ENCODE measurements at places on chromosomes 16 and 17.

DNA sequence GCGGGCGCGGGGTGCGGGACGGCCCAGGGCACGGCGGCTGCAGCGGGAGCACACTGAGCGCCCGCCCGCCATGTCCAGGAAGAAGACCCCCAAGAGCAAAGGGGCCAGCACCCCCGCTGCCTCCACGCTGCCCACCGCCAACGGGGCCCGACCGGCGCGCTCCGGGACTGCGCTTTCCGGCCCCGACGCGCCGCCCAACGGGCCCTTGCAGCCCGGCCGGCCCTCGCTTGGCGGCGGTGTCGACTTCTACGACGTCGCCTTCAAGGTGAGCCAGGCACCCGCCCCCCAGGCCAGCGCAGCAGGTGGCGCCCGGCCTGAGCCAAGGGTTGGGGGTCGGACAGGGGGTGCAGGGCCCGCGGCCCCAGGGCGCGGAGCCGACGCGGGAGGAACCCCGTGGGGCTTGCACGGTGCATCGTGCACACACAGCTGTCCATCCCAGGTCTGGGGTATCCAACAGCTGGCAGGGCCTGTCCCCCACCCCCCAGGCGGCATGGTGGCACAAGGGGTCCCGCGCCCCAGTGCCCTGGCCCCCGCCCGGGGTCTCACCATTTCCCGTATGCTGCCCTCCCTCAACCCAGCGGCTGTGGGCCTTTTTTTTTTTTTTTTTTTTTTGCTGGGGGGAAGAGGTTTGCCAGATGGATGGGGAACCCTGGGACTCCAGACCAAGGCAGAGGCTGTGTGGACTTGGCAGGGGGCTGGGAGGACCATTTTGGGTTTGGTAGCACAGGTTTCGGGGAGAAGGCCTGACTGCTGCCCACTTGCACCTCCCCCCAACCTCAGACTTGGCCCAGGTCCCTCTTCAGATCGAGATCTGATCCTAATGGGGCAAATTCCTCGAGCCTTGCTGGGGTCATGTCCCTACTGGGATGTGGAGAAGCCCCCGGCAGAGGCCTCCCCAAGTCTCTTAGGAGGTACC is 547 bp downstream of the RAB26 start:
- DNase-seq, result no peak

- DNase-seq, result no peak
Observed at GRCh38 chr16:54231919-54232318, 54.7 kb downstream of the IRX3 start.

GRCh38 chr16:29806641-29807425 is 504 bp downstream of the MAZ start:
- no peak for DNase-seq

DNA sequence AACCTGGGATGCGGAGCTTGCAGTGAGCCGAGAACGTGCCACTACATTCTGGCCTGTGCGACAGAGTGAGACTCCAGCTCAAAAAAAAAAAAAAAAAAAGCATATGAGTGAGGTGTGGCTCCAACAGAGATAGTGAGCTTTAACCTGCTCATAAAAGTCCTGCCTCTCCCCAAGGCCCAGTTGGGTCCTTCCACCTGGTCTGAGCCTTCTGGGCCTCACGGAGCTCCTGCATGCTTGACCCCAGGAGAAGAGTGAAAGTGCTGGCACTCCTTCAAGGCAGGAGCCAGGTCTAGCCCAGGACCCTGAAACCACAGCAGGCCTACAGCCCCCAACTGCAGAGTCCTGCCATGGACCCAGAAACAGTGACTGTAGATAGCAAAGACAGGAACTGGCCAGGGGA is 17.7 kb downstream of the HSD11B2 start:
- DNase-seq, result no peak

GRCh38 chr17:3843935-3844516 is 2.0 kb downstream of the NCBP3 start:
- DNase-seq, result no peak

- DNase-seq, result no peak
Observed at GRCh38 chr17:19378416-19379360, at the start of gene MAPK7. MAPK7 (plus strand) TSS chr17:19378498; CDS start chr17:19378901, 403 bp downstream.

DNA sequence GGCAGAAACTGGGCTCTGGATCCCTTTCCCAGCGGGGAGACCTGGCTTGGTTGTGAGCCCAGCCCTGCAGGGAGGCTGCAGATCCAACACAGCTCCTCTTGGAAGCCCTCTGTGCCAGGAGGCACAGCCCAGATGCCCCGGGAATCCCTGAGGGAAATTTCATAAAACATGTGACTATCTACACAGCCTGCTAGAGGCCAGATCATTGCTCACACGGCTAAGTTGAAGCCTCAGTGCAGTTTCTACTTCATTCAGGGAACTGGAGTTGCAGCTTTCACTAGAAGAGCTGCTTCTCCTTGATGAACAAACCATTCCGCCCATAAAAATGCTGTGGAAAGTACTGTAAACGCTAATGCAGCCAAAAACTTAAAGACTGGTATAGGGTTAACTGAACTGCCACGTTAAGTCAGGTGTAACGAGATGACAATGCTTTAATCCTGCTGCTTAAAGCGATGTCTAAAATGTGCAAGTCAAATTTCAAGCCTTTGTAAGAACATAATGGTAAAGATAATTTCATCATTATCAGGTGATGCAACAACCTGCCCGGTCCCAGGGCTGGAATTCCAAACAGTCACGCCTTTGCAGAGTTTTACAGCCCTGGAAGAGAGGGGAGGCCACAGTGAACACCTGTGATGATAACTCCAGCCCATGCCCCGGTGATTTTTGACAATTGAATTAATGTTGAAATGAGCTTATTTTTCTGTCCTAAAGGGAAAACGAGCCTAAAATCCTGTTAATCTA is 172.5 kb downstream of the ZFHX3 start:
- DNase-seq, result no peak

- no peak for DNase-seq
Observed at GRCh38 chr17:53630638-53631037, 192.1 kb upstream of the KIF2B start.

DNA sequence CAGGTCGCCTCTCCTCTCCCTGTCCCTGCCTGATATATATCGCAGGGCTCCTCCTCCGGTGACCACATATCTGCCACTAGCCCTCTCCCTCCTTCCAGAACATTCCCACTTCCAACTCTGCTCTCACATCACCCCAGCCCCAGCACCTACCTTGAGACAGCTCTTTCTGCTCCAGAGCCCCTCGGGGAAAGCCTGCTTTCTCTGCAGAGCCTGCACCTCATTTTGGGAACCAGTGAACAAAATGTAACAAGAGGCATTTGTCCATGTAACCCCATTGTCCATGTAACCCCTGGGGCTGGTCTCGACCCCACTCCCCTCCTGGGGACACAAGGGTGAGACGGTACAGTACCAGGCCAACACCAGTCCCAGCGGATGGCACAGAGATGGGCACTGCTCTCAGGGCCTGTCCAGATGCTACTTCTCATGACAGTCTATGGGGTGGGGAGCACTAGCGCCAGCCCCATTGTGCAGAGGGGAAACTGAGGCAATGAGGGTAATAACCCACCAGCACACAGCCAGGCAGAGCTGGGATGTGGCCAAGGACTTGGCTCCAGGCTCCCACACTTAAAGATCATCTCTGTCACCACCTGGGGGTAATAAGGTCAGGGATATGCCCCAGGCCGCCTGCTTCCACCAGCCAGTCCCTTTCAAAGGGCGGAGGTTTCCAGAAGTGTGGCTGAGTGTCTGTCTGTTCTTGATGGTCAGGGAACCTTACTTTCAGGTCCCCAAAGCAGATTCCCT is 42.9 kb downstream of the TBC1D16 start:
- no peak for DNase-seq

GRCh38 chr16:88532434-88533241 is 37.6 kb upstream of the ZC3H18 start:
- DNase-seq, result no peak

DNA sequence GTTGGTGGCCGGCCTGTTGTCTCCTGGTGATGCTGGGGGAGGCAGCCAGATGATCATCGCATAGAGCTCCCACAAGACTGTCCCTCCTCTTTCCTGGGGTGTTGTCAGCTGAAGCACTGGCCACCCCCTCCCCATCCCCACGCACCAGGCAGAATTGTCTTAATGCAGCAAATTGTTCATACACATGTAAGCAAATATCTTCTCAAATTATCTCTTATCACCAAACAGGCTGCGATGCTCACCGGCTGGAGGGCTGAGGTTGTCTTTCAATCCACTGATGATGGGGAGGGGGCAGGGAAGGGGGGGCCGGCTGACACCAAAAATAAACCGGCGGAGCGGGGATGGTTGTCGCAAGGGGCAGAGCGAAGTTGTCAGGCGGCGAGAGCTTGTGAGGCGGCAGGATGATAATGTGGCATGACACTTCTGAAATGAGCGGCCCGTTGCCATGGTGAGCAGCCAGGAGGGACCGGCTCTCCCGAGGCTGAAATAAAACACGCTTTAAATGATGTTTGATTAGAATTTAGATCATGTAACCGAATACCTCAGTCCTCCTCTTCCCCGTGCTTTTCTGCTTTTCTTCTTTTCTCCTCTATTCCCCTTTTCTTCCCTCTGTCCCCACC is 59.8 kb downstream of the MRM1 start:
- DNase-seq, result no peak

DNA sequence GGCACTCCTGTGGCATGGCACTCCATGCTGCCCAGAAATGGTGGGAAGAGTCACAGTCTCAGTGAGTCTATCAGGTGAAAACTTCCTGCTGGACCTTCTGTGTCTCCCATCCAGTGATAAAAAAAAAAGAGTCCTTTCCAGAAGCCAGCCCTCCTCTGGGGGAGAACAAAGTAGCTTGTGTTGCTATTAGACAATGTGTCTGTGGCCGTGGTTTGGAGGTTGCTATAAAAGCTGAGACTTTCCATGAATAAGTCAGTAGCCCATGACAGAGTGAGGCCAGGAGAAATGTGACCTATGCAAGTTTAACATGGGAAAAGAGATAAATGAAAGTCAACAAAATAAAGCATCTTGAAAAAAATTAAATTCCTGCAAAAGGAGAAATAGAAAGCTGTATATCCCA is 250.7 kb upstream of the MON1B start:
- DNase-seq, result no peak

GRCh38 chr17:30155389-30155788 is 38.8 kb downstream of the NSRP1 start:
- DNase-seq, result no peak

DNA sequence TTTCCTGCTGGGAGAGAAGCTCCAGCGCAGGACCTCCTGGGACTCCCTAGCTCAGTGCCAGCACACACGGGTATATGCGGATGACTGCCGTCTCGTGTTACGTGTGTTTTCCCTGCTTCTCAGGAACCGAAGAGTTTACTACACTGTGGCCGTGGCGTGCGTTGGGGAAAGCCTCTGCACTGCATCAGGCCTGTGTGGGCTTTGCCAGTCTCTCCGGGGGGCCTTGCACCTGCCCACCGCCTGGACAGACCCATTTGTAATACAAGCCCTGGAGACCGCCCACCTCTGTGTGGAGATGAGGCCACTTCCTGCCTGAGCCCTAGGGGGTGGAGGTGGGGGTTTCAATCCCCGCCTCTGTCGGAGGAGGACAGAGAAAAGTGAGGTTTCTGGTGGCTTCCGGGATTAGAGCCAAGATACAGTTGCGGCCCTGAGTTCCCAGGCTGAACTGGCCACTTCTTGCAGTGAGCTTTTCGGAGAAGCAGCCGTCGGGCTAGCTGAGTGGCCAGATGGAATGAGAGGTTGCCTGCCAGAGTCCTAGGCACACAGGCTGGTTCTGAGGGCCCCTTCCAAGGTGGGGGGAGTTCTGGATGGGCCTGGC is 43.4 kb upstream of the GSE1 start:
- peak; percentile 46 for DNase-seq

GRCh38 chr16:5490499-5490898 is 392.9 kb upstream of the EEF2KMT start:
- DNase-seq, result no peak

DNA sequence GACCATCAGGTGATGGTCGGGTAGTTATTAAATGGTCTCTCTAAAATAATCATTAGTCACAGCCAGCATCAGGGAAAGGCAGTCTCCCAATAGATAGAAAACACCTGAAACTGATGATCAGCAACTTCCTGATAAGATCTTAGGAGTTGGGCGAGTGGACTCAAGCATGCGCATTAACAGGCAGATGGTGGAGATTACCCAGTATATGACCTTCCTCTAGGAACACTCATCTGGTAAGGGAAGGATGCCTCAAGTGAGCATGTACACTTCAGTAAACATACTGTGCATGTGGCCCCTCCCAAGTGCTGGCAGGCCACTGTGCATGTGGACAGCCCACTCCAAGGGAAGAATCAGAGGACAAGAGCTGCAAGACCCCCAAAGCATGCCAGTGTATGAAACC is 105.9 kb downstream of the ABCC12 start:
- DNase-seq, result no peak

- DNase-seq, result no peak
Observed at GRCh38 chr17:41648411-41649195, 24.2 kb upstream of the KRT17 start.

DNA sequence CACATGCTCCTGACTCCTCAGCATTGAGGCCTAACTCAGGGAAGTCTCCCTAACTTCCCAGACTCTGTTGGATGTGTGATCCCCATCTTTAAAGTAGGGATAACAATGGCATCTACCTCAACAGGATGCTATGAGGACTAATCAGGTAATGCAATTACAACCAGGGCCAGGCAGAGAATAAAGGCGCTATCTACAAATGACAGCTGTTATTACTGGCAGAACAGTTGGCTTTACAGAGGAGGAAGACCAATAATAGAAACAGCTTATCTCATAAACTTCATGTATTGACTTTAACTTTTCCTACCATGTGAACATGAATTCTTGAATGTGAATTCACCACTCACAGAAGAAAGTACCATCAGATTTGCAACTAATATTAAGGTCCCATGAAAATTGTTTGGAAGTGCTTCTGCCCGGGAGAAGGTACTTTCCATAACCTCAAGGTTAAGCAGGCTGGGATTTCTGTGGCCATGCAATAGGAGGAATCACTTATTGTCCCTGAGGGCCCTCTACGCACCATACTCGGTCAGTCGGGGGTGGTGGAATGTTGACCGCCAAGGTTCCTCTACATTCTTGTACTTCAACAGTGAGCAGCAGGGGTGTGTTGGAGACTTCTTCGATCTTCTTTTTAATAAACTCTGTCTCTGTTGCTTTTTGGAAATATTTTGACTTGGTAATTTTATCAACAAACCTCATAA is 22.6 kb upstream of the ERN1 start:
- DNase-seq, result no peak

- no peak for DNase-seq
Observed at GRCh38 chr16:17346621-17347569, 123.9 kb downstream of the XYLT1 start.

DNA sequence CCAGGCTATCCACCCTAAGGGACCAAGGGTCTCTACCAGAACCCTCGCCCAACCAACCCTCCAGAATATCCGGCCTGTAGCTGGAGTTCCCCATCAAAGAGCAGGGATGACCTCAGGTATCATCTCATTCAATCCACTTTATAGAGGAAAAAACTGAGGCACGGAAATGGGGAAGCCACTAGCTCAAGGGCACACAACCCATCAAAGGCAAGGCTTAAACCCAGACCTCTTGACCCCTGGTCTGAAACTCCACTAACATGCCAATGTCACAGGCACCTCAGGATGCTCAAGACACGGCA is 1.6 kb downstream of the TBC1D10B start:
- no peak for DNase-seq

- no peak for DNase-seq
Observed at GRCh38 chr17:14133104-14133503, 63.8 kb downstream of the COX10 start.

- no peak for DNase-seq
Observed at GRCh38 chr17:67246403-67246652, 1.3 kb upstream of the HELZ start.

- no peak for DNase-seq
Observed at GRCh38 chr17:1843947-1844346, 14.1 kb downstream of the RPA1 start.
